ENCODE measurements at places on chromosomes 5 and 9.

DNA sequence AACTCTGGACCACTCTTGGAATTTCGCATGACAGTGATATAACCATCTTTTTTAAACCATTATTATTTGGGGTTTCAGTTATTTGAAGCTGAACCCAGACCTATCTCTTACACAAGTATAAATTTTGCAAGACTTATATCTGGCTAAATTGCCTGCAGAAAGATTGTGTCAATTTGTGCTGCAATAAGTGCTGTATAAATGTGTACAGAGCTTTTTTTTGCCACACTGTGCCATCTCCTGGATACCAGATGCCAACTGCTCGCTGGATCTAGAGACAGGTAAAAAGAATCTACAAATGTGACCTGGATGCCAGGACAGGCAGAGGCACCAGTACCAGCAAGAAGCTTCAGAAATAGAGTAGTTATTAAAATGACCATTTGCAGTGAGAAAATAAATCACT is 25.9 kb upstream of the TTC39B start:
- DNase-seq, result no peak

GRCh38 chr9:125926936-125927335 is 179.8 kb downstream of the PBX3 start:
- DNase-seq, result no peak

DNA sequence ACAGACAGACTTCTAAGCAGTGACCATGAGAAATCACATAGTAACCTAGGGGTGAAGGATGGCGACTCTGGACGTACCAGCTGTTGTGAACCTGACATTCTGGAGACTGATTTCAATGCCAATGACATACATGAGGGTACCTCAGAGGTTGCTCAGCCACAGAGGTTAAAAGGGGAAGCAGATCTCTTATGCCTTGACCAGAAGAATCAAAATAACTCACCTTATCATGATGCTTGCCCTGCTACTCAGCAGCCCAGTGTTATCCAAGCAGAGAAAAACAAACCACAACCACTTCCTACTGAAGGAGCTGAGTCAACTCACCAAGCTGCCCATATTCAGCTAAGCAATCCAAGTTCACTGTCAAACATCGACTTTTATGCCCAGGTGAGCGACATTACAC is 38.0 kb upstream of the CCDC152 start:
- no peak for DNase-seq

DNA sequence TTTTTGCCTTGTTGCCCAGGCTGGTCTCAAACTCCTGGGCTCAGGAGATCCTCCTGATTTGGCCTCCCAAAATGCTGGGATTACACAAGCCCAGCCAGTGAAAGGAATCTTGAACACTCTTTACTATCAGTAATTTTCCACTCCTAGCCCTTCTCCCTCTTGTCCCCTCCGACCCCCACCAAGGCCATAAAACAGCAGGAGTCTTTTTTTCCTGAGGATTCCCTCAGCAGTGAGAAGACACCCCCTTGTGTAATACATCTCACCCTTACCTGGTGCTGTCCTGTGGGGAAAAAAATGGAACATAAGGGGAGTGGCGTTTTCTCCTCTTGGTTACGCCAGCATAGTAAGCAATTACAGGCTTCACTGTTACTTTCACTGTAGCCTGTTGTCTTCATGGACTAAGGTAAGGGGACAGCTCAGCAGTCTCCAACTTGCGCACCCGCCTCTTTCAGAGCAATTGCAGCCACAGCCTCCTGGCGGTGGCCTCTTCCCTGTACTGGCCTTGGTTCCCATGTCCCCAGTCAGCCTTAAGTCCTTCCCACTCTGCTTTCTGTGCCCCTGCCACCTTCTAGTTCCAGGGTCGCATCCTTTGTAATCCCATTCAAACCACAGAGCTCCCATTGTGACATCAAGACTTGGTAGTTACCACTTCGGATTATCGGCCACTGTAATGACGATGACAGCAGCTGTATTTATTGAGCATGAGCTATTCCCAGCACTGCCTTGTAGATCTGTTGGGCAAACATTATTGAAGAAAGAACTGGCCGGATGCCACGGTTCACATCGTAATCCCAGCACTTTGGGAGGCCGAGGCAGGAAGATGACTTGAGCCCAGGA is 10.0 kb downstream of the NAIF1 start:
- no peak for DNase-seq

GRCh38 chr9:121278477-121279261 is 10.7 kb downstream of the GSN start:
- peak; percentile 88 for DNase-seq

- no peak for DNase-seq
Measured at GRCh38 chr9:114500697-114501292, 4.5 kb downstream of the WHRN start.

GRCh38 chr5:4533457-4534105 is 606.5 kb upstream of the ADAMTS16 start:
- DNase-seq, result no peak
